ENCODE measurements at places on chromosomes 13 and 19. TPM values are rescaled to one million over a fixed set of nuclear protein-coding genes. Genes with fewer than 3 reads are reported as not detected.

- DNase-seq = no peak
- H3K4me3 ChIP-seq = no peak overlapping the region
- no peaks in the 10 kb centered on the region for H3K36me3 ChIP-seq
- H3K27me3 ChIP-seq = no peaks in the 10 kb centered on the region
Observed at GRCh38 chr13:78420814-78421213, 182.5 kb downstream of the POU4F1 start.

DNA sequence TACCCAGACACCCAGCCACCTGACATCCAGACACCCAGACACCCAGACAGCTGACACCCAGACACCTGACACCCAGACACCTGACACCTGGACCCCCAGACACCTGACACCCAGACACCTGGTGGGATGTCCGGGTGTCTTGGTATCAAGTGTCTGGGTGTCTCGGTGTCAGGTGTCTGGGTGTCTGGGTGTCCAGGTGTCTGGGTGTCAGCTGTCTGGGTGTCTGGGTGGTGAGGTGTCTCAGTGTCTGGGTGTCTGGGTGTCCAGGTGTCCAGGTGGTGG is 18.6 kb downstream of the C19orf12 start:
- H3K27ac ChIP-seq = no peak overlapping the region
- no peak overlapping the region for H3K4me3 ChIP-seq
- H3K4me1 ChIP-seq = peaks cover 11% of the 10 kb centered on the region
- peaks cover 3% of the 10 kb centered on the region for H3K36me3 ChIP-seq
- DNase-seq = no peak
- H3K27me3 ChIP-seq = no peaks in the 10 kb centered on the region

DNA sequence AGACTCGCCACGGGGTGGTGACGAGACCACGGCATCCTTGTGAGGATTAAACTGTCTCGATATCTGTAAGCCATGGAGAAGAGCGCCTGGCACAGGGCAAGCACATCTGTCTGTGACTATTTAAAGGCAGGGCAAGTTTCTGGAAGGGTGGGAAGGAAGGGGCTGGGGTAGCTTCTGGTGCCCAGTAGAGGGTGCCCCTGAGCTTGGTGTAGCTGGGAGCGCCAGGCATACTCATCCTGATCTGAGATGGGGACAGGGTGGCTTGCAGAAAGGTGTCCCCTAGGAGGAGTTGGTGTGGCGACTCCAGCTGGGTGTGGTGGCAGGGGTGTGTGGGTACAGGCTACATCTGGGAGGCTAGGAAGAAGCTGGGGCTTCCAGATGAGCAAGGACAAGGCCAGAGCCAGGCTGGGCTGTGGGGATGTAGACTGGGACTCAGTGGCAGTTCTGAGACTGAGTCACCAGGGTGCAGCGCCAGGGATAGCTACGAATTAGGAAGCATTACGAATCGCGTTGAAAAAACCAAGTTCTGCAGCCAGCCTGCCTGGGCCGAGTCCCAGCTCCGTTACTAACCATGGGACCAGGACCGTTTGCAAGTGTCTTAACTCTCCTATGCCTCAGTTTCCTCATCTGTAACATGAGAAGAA is 23.1 kb upstream of the ASPDH start:
- H3K4me3 ChIP-seq = no peak overlapping the region
- DNase-seq = no peak
- H3K36me3 ChIP-seq = no peaks in the 10 kb centered on the region
- no peaks in the 10 kb centered on the region for H3K4me1 ChIP-seq
- no peak overlapping the region for H3K27ac ChIP-seq

GRCh38 chr13:96860882-96861281 is 133.4 kb downstream of the OXGR1 start:
- H3K4me3 ChIP-seq = no peak overlapping the region
- H3K36me3 ChIP-seq = no peaks in the 10 kb centered on the region
- DNase-seq = no peak
- H3K4me1 ChIP-seq = no peaks in the 10 kb centered on the region
- H3K27me3 ChIP-seq = no peaks in the 10 kb centered on the region
- no peak overlapping the region for H3K27ac ChIP-seq

DNA sequence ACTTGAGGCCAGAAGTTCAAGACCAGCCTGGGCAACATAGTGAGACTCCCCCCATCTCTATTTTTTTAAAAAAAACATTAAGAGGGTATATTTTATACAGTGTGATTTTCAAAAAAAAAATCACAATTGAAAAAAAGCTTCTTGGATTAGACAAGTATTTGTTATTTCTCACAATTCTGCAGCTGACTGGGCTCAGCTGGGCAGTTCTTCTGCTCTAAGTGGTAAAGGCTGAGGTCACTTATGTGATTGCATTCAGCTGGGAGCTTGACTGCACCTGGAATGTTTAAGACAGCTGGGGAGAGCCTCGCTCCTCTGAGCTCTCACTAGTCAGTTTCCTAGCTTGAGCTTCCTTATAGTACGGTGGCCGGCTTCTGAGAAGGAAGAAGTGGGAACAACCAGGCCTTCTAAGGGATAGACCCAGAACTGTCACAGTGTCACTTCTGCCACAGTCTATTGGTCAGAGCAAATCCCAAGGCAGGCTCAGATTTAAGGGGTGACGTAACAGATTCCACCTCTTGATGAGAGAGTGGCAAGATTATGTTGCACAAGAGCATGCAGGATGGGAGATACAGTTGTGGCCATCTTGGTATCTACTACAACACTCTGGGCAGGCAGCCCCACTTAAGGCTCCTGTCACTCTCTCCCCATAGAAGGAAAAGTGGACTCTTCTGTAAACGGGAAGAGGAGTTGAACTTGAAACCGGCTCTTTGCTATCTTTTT is 19.7 kb upstream of the IRGC start:
- peaks cover 18% of the 10 kb centered on the region for H3K4me1 ChIP-seq
- no peak overlapping the region for H3K27ac ChIP-seq
- H3K36me3 ChIP-seq = no peaks in the 10 kb centered on the region
- H3K27me3 ChIP-seq = peaks cover 20% of the 10 kb centered on the region
- no peak for DNase-seq
- H3K4me3 ChIP-seq = no peak overlapping the region

DNA sequence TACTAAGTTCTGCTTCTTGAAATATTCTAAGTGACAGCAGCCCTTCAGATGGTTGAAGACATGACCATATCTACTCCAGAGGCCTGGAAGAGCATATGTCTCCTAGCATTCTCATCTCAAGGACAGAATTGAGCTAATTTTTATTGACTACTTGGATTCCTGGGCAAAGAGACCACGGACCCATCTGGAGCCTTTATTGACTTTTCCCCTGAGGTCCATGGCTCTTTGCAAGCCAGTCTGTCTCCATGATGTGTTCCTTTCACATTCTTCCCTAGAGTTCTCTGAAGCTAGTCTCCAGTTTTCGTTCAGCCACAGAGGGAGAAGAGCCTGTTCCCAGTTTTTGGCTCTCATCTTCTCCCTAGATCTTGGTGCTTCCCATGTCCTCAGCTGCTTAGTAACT is 202.7 kb downstream of the PCCA start:
- H3K27me3 ChIP-seq = no peaks in the 10 kb centered on the region
- no peak overlapping the region for H3K27ac ChIP-seq
- DNase-seq = no peak
- no peak overlapping the region for H3K4me3 ChIP-seq
- H3K4me1 ChIP-seq = no peaks in the 10 kb centered on the region

DNA sequence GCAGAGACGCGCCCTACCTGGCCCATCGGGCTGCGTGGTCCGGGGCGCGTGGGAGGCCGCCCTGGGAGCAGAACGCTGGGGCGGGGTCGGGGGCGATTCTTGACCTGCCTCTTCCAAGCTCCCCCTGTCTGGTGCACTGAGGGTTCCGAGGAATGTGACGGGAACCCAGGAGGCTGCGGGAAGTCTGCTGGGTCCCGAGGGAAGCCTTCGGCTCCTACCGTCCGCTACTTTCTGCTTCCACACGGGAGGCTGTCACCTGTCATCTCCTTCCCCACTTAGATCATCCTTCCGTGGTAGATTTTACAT is 781 bp upstream of the SPRYD7 start:
- DNase-seq = no peak
- no peak overlapping the region for H3K27ac ChIP-seq
- H3K27me3 ChIP-seq = peaks cover 3% of the 10 kb centered on the region
- peaks cover 4% of the 10 kb centered on the region for H3K36me3 ChIP-seq
- H3K4me1 ChIP-seq = peaks cover 15% of the 10 kb centered on the region

DNA sequence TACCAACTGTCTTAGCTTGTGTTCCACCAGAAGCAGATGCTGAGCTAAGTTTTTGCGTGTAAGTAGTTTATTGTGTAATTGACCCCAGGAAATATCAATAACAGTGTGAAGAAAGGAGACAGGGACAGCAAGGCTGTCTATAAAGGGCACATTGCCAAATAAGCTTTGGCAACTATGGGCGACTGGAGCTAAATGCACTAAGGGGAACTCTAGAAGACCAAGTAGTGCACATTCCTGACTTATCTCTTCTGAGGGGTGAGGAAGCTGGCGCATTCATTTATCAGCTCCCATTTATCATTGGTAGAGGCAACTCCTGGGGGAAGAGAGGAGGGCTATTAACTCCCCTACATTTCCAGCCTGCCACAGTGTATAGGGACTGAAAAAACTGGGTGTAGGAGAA is 135.0 kb downstream of the DLEU7 start:
- H3K4me1 ChIP-seq = peaks cover 4% of the 10 kb centered on the region
- no peak for DNase-seq
- H3K27me3 ChIP-seq = peaks cover 6% of the 10 kb centered on the region
- H3K36me3 ChIP-seq = no peaks in the 10 kb centered on the region

- H3K27me3 ChIP-seq = peaks cover 4% of the 10 kb centered on the region
- H3K4me3 ChIP-seq = no peak overlapping the region
- H3K4me1 ChIP-seq = no peaks in the 10 kb centered on the region
- H3K27ac ChIP-seq = no peak overlapping the region
- H3K36me3 ChIP-seq = no peaks in the 10 kb centered on the region
Observed at GRCh38 chr19:40502647-40503319, 36.0 kb downstream of the SPTBN4 start.

DNA sequence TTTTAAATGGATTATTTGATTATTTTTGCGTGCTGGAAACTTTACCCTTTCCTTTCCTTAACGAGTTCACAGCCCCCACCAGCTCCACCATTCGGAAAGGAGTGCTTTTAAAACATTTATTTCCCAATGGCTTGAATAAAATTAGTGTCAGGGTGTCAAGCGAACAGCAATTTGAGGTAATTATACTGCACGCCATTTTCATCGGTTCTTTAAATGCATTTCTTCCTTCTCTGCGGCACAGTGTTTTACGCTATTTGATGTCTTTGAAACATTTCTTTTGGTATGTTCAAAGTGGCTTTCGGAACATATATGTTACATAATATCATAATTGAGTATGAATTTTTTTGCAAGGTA is 309 bp upstream of the SLITRK1 start:
- no peaks in the 10 kb centered on the region for H3K36me3 ChIP-seq
- H3K27me3 ChIP-seq = peaks cover 45% of the 10 kb centered on the region
- no peak overlapping the region for H3K4me3 ChIP-seq
- H3K27ac ChIP-seq = no peak overlapping the region

GRCh38 chr19:15299568-15300409 is 32.5 kb downstream of the BRD4 start:
- peaks cover 31% of the 10 kb centered on the region for H3K36me3 ChIP-seq
- H3K27me3 ChIP-seq = no peaks in the 10 kb centered on the region
- H3K4me3 ChIP-seq = no peak overlapping the region
- peak overlapping the region; percentile 83 for H3K27ac ChIP-seq

GRCh38 chr19:9658769-9659168 is 16.1 kb downstream of the ZNF562 start:
- H3K27ac ChIP-seq = no peak overlapping the region
- H3K4me1 ChIP-seq = no peaks in the 10 kb centered on the region
- no peak for DNase-seq
- H3K36me3 ChIP-seq = peaks cover 71% of the 10 kb centered on the region

DNA sequence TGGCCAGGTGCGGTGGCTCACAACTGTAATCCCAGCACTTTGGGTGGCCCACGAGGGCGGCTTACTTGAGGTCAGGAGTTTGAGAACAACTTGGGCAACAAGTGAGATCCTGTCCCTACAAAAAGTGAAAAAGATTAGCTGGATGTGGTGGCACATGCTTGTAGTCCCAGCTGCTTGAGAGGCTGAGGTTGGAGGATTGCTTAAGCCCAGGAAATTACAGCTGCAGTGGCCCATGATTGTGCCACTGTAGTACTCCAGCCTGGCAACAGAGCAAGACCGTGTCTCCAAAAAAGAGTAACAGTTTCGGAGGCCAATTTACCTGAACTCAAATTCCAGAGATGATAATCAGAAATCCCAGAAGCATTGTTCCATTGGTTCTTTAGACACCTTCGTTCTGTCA is 4.4 kb downstream of the ZNF473 start:
- no peak overlapping the region for H3K27ac ChIP-seq
- no peak for DNase-seq
- no peak overlapping the region for H3K4me3 ChIP-seq
- H3K4me1 ChIP-seq = peaks cover 17% of the 10 kb centered on the region
- no peaks in the 10 kb centered on the region for H3K27me3 ChIP-seq

Gene RFPL4A
- total RNA-seq = not detected

Gene FOSB
- 16.1 TPM for total RNA-seq

Gene ZNF566
- 8.5 TPM for total RNA-seq

Gene WDR88
- not detected for total RNA-seq

Gene DCT
- total RNA-seq = 0.10 TPM

Gene CGB1
- total RNA-seq = not detected

Gene TMEM238
- 19.3 TPM for total RNA-seq
